ENCODE measurements at places on chromosomes 7 and 10.

DNA sequence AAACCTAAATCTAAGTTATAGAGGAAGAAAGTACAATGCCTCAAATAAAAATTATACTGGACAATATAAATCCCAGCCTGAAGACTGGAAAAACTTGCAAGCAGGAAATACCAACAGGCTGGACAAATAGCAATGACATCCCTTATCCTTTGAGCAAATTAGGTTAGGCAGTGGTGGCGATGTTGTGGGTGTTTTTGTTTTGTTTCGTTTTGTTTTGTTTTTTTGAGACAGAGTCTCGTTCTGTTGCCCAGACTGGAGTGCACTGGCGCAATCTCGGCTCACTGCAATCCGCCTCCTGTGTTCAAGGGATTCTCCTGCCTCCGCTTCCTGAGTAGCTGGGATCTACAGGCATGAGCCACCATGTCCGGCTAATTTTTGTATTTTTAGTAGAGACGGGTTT lies 57.3 kb upstream of the TES start:
- no peaks in the 10 kb centered on the region for H3K27me3 ChIP-seq
- H3K36me3 ChIP-seq = no peaks in the 10 kb centered on the region
- no peaks in the 10 kb centered on the region for H3K4me1 ChIP-seq
- no peak overlapping the region for H3K4me3 ChIP-seq
- no peak for DNase-seq

GRCh38 chr7:77310982-77311381 lies 105.2 kb downstream of the GSAP start:
- H3K4me3 ChIP-seq = no peak overlapping the region
- no peak overlapping the region for H3K27ac ChIP-seq
- no peaks in the 10 kb centered on the region for H3K27me3 ChIP-seq
- H3K4me1 ChIP-seq = no peaks in the 10 kb centered on the region
- no peaks in the 10 kb centered on the region for H3K36me3 ChIP-seq

- no peaks in the 10 kb centered on the region for H3K4me1 ChIP-seq
- H3K27me3 ChIP-seq = no peaks in the 10 kb centered on the region
- DNase-seq = no peak
- no peak overlapping the region for H3K27ac ChIP-seq
- H3K4me3 ChIP-seq = no peak overlapping the region
Observed at GRCh38 chr7:103048833-103049232, 25.8 kb downstream of the FBXL13 start.

DNA sequence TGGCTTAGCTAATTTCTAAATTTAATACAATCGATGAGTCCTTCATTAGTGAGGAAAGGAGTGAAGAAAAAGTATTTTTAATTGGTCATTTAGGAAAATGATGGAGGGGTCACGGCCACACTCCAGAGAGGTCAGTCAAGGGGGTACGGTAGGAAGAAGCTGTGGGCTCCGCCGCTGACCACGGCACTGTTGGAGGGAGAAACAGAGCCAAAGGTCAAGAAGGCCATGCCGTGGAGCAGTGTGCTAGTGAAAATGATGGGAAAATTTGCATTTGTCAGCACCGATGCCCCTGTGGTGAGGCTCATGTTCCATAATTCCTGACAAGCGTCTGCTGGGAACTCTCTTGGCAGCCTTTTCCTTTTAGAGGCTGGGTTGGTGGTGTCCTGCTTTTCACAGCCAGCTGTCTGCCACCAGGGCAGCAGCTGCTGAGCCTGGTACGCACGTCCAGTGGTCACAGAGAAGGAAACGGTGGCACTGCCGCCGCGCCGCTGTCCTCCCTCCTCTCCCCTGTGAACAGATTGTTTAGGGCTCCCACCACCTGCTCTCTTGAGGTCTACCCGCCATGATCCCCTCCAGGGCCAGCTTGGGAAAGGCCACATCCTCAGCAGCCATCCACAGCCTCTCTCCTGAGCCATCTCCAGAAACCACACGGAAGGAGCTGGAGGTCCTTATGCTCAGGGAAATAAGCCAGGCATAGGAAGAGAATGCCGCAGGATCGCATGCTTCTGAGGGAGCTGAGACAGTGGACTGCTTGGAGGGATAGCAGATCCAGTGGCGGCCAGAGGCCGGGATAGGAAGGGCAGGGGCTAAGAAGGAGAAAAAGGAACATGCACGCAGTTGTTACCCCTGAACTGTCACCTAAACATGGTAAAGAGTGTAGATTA lies 263.7 kb upstream of the PPP2R2D start:
- no peaks in the 10 kb centered on the region for H3K36me3 ChIP-seq
- H3K27ac ChIP-seq = no peak overlapping the region
- no peak for DNase-seq
- H3K4me3 ChIP-seq = no peak overlapping the region
- H3K4me1 ChIP-seq = peaks cover 11% of the 10 kb centered on the region

- no peak for DNase-seq
- no peaks in the 10 kb centered on the region for H3K36me3 ChIP-seq
- no peak overlapping the region for H3K4me3 ChIP-seq
- no peaks in the 10 kb centered on the region for H3K27me3 ChIP-seq
- H3K27ac ChIP-seq = no peak overlapping the region
Observed at GRCh38 chr10:69403519-69403918, 13.2 kb downstream of the TACR2 start.

GRCh38 chr10:115772606-115773005 lies 500.4 kb downstream of the GFRA1 start:
- no peaks in the 10 kb centered on the region for H3K4me1 ChIP-seq
- no peaks in the 10 kb centered on the region for H3K36me3 ChIP-seq
- no peak overlapping the region for H3K4me3 ChIP-seq
- no peak overlapping the region for H3K27ac ChIP-seq
- DNase-seq = no peak

GRCh38 chr10:129102906-129103693 lies 363.9 kb upstream of the MGMT start:
- no peaks in the 10 kb centered on the region for H3K27me3 ChIP-seq
- H3K36me3 ChIP-seq = no peaks in the 10 kb centered on the region
- H3K27ac ChIP-seq = no peak overlapping the region
- no peaks in the 10 kb centered on the region for H3K4me1 ChIP-seq

All from hepatocyte (in vitro differentiated cells).